ENCODE measurements at places on chromosomes 1 and 21.

DNA sequence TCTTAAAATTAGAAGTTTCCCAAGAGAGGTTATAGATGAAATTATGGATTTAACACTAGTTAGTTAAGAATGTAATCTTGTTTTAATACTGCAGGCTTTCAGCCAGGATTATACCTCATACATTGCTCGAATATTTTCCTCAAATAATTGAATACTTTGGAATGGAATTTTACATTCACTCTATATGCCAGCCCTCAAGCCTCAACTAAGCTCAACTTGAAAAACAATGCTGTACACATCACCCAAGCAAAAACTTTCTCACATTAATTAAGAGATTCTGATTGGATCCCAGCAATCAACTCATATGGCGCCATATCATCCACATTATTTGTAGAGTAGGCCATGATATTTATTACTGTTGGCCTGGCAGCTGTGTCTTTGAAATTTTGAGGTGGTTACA lies 710.7 kb upstream of the ADAMTS5 start:
- DNase-seq = no peak

- peak; percentile 65 for DNase-seq
These were observed 27.8 kb downstream of the CDK18 start for GRCh38 chr1:205532026-205532898.

DNA sequence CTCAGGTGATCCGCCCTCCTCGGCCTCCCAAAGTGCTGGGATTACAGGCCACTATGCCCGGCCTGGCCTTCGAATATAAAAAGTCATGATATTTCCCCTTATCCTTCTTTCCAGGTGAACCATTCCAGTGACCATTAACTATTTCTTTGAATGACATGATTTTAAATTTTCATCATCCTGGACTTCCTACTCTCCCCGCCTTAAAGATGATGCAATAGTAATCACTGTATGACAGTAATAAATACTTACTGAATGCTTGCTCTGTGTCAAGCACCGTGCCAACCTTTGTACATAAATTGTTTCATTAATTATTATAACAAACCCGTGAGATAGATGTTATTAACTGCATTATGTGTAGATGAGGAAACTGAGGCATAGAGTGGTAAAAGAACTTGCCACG lies 19.9 kb upstream of the ATP1A1 start:
- DNase-seq = no peak

- DNase-seq = no peak
These were observed 41.2 kb downstream of the ACTN2 start for GRCh38 chr1:236727521-236727920.

GRCh38 chr1:228899421-228899956 lies 164.2 kb downstream of the RHOU start:
- DNase-seq = no peak

All from upper lobe of left lung (tissue), 6 donors.